ENCODE measurements at places on chromosomes 3 and 15.

DNA sequence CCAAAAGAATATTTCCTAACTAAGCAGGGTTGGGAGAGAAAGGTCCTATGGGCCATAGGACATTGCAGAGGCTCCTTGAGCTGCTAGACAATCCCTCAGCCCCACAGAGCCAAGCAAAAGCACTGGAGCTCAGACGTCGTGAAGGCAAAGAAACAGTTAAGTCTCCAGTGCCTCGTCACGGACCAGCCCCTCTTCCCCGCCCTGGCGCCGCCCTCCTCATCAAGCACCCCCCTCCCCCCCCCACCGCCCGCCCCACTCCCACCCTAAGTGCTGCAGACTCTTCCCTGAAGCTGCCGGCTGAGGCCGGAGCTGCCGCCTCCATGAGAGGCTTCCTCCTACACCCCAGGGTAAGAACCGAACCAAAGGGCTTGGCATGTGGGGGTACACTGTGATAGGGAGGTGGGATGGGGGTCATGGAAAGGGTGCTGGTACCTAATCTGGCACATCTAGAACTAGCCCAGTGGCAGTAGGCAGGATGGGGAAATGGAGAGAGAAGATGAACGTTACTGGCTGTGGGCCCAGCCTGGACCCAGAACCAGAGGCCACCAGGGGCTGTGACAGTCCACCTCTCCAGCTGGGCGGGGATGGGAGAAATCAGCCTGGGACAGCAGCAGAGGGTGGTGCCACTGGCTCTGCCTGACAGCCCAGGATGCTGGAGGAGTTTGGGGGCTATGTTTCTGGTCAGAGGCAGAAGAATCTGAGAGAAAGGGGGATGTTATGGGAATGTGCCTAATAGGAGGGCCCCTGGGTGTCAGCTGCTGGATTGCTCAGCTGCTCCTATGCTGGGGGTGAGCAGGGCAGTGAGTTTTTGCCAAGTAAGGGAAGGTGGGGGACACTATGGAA lies at the start of gene MAP1A:
TSS of gene MAP1A (plus strand) at position 255 of the 843 bp plus-strand sequence. CDS start 3,866 bp downstream, outside the sequence.
- no peak for DNase-seq

DNA sequence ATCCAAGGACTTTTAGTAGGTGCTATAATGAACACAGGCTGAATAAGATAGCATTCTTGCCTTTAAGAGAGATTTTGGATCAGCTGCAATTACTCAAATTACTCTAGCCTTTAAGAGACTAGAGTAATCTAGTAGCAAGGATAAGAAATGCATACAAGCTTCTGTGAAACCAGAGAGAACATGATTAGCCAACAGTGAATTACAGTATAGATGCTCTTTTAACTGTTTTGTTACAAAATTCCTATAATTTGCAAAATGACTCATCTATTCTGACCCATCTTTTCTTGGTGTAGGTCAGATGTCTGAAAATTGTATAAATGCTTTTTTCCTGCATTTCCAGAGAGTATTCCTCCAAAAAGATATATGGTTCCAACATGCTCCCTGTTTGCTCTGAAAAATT lies 66.9 kb downstream of the CEP63 start:
- no peak for DNase-seq

DNA sequence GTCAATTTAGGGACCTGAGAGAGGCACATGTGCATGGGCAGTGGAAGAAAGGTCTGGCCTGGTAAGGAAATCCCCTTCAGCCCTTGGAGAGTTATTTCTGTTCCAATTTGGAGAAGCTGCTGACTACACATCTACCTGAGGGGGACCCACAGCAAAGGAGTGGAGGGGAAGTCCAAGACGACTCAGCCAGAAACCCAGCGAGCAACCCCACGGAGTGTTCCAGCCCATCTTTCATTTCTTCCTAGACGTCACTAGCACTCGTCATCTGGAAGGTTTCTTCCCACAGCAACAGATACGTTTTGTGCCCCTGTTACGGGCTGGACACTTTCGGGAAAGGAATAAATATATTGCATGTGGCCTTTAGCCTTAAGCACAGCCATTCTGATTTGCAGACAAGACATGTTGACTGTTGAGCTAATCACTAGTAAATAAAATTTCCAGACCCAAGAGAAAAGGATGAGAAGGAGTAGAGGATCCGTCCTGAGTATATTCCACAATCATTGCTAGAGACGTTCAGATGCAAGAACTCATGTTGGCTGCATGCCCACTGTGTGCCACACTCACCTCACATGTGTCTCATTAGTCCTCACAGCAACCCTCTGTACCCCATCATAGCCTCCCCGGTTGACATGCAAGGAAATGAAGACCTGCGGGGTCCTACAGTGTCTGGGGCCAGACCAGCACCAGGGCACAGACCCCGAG lies 7.8 kb upstream of the FAM174B start:
- DNase-seq = no peak

- DNase-seq = no peak
These were observed 41.7 kb upstream of the SPSB4 start for GRCh38 chr3:141009496-141009895.

GRCh38 chr15:49715211-49715610 lies 94.4 kb downstream of the DTWD1 start:
- no peak for DNase-seq

- DNase-seq = no peak
These were observed 605.6 kb downstream of the AGBL1 start for GRCh38 chr15:86685263-86685662.

DNA sequence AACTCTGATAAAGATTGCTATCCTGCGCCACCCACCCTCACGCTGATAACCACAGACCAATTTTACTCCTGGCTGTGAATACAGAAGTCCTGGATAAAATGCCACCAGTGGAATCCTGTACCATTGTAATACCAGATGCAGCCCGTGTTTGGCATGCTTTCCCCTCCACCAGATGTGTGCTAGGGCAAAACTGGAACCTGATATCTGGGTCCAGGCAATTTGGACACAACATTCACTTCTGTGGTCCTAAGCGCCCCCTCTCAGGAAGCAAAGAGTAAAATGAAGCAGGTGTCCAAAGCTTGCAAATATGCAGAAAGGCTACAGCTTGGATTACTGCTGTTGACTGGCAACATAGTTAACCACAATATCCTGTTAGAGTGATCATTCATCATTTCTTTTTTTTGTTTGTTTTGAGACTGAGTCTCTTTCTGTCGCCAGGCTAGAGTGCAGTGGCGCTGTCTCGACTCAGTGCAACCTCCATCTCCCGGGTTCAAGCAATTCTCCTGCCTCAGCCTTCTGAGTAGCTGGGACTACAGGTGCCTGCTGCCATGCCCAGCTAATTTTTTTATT lies 32.8 kb downstream of the LOXL1 start:
- DNase-seq = peak; percentile 29

- DNase-seq = no peak
These were observed 254.3 kb downstream of the RYR3 start for GRCh38 chr15:33565094-33565493.
